ENCODE measurements at places on chromosomes 11 and 22.

DNA sequence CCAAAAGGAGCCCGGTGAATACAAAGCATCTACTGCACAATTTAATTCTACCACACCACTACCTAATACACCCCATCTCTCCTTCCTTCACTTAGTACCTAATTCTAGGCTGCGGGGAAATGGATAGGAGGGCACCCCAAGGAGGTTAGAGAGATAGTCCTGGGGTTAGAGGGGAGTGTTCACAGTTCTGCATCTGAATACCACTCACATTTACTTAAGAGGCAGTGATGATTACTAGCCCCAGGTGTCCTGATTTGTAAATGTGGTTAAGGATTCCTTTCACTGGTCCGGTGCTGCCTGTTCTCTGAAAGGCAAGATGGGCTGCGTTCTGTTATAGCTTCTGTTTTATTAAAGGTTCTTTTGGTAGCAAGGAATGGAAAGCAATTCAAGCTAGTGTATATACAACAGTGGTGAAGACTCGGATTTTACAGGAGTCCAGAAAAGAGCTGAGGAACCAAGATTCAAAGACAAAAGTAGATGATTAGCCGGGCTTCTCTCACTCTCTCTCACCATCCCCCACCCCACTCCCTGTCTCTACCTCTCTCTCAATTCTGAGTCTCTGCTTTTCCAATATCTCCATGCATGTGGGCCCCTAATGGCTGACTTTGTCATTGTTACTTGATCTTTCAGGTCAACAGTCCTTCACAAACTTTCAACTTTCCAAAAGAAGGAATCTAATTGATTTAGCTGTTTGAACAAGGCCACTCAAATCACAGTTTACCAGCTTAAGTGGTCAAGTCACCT lies 8.7 kb upstream of the KCNA4 start:
- DNase-seq: no peak

DNA sequence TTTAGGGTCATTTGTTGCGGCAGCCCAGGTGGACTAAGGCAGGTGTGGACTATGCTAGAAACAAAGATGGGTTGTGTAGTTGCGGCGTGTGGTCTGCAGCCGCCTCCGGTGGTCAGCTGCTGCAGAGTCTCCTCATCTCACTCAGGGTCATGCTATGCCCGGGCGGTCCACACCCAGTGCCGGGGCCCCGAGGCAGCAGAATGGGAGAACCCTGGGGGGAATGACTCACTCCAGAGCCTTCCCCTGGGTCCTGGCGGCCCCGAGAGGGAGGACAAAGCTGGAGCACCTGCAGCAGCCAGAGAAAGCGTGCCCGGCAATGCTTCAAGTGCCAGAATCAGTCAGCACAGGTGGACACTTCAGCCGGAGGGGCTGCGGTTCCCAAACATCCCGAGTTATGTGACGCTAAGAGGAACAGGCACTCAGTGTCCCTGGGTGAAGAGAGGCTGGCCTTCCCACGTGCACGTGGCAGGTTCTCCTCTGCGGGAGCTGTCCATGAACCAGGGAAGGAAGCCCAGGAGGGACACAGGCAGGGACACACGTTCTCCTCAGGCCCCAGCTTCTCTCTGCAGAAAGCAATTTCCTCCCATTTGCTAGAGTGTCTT lies 289.6 kb upstream of the B3GAT1 start:
- no peak for DNase-seq

GRCh38 chr11:8019314-8020243 lies 32.4 kb downstream of the EIF3F start:
- no peak for DNase-seq

- DNase-seq: no peak
Measured at GRCh38 chr11:4454021-4454420, 4.9 kb downstream of the OR52K2 start.

DNA sequence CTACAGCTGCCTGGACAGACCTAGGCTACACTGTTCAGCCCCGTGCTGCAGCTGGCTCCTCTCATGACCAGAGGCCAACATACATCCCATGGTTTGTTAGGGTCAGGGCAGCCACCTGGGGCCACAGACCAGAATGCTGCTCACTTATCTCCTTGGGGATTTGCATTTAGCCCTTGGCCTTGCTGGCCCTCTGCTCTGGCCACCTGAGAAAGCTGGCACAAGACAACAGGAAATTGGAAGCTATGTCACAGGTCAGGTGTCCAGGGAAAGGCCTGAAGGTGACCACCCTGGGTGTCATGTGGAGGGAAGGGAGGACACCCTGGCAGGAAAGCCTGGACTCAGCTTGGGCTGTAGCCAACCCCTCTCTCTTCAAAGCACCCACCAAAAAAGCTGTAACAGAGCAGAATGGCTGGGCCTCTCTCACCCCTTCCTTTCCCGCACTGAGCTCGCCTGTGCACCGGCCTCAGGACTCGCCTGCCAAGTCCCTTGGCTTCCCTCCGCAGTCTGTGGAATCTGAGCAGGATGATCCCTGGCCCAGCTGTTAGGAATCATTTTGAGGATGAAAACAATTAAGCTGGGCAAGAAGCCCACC lies 86.3 kb downstream of the SNX19 start:
- DNase-seq: no peak

GRCh38 chr22:48146426-48146825 lies 1384.0 kb downstream of the TBC1D22A start:
- DNase-seq: no peak

GRCh38 chr11:21810650-21811049 lies 382.2 kb upstream of the ANO5 start:
- no peak for DNase-seq

- no peak for DNase-seq
Measured at GRCh38 chr11:109405671-109406070, 16.3 kb upstream of the C11orf87 start.

DNA sequence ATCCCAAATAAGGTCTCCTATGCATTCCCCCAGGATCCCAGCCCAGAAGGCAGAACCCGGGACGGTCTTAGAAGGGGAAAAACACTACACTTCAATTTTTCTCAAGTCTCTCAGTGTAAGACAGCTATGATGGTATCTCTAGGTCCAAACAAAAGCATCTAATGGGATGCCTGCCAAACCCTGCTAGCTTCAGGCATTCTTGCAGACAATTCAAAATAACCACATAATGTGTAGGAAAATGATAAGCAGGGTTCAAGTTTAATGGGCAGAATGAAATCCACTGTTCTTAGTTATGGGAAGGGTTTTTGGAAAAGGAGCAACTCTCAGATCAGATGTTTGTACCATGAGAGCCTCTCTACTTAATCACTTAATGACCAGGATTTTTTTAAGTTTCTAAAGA lies 119.8 kb upstream of the ANO1 start:
- no peak for DNase-seq

DNA sequence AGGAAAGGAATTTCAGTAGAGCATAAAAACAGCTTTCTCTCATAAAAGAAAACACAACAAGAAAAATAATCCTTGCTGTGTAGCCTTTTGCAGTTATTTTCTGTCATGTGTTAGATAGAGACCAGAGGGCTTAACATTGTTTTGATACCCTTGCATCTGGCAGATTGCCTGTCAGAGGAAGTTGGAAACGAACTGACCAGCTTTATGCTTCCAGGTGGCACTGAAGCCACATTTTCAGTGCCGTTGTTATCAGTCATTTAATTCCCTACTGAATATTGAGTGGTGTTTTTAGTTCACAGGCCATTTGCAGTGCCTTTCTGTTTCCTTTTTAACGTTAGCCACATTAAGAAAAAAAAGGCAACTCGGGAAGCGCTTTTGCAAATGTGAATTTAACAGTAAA lies 21.5 kb upstream of the RAG2 start:
- DNase-seq: no peak

GRCh38 chr22:31046539-31047226 lies 34.4 kb upstream of the SMTN start:
- no peak for DNase-seq

GRCh38 chr11:118164885-118165284 lies 11.6 kb downstream of the SCN2B start:
- no peak for DNase-seq

Measured in NK-92 treated with Interleukin-12 subunit alpha and Interleukin-12 subunit beta, amount 100 ng/mL, for 24 hours (cell line).